ENCODE measurements at places on chromosomes 5 and 9.

DNA sequence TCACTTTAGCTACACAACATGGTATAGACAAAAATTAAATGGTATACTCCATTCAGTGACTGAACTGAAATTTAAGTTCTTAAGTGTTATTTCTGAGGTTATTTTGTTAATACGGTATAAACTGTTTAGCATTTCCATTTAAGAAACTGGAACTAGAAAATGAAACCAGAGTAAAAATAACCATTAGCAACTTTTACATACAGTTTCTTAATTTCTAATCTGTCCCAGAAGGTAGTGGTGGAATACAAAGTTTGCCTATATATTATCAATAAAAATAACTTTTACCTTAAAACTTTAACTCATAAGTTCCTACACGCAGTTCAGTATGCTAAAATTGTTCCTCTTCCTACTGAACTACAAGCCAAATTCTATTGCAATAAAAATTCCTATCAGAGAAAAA, 10.3 kb downstream of the GOLPH3 start:
- DNase-seq = no peak

DNA sequence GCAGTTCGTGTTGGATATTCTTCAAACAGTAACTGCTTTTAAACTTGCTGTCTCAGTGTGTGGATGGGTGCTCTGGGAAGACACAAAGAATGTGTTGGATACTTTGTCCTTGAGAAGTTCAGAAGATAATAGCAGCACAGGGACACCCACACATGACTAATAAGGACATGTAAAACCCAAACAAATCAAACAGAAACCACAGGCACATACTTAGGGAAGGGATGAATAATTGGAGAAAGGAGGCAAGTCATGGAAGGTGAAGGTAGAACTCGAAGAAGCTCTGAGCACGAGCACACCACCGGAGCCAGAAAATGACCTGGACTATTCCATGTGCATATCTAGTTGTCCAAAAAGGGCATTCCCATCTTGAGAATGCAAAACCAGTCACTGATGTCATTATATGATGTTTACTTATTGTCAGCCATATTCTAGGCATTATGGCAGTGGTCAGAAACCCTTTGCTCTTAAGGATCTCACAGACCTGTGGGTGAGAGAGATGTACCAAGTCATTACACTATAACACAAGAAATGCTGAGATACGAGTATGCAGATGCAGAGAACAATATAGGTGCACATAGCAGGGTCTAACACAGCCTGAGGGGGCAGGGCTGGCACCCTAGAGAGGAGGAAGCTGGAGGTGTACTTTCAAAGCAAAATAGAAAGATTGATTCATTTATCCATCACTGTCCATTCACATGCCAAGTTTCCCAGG, 152.9 kb downstream of the PIK3R1 start:
- no peak for DNase-seq

GRCh38 chr5:167699432-167699831, 592.0 kb upstream of the WWC1 start:
- DNase-seq = no peak

GRCh38 chr9:128627906-128628305, 28.7 kb downstream of the DYNC2I2 start:
- DNase-seq = no peak

DNA sequence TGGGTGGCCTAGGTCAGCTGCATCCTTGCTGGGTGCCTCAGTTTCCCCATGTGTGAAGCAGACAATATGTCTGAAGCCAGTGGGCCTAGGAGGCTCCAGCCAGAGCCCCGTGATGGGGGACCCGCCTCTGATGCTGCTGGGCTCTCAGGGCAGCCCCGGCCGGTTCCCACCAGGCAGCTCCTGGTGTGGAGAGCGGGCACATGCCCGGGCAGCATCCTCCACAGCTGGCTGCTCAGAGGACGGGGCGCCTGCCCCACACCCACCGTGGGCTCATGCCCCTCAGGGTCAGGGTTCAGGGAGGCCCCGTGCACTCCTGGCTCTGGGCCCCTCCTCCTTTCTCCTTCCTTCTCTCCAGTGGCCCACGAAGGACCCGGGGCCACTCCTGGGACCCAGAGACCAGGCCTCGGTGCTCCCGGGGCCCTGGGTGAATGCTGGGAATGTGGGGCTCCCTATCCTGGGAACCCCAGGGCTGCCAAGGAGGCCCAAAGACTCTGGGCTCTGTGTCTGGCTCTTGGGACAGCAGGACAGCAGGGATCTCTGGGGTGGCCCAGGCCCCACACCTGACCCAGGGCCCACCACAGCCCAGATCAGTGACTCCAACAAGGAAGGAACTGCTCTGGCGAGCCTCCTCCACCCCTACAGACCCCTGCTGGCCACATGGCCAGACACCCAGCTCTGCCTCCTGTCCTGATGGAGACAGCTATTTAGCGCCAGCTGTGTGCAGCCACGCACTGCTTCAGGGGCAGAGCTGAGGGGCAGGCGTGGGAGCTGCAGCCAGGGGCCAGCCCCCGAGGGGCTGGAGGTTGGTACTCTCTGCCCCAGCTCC, 39.5 kb upstream of the EGFL7 start:
- DNase-seq = no peak

DNA sequence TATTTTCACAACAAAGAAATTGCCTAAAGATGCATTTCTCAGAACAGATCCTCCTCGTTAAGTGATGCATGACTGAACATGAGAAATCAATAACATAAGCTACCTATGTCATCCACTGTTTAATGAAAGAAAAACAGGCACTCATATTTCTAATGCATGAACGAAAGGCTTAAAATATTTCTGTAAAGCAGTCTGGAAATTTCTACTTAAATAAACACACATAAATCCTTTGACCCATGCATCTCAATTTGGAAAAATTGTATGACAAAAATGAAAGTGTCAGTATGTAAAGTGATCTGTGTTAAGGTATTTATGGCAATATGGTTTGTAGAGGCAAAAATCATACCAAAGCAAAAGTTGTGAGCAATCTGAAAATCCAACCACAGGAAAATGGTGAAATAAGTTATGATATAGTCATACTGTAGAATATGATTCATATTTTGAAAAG, 399.2 kb upstream of the GRAMD2B start:
- no peak for DNase-seq

GRCh38 chr5:37701868-37702267, 138.0 kb downstream of the GDNF start:
- DNase-seq = no peak

- DNase-seq = no peak
These were observed 21.2 kb downstream of the ABLIM3 start for GRCh38 chr5:149162401-149163084.

DNA sequence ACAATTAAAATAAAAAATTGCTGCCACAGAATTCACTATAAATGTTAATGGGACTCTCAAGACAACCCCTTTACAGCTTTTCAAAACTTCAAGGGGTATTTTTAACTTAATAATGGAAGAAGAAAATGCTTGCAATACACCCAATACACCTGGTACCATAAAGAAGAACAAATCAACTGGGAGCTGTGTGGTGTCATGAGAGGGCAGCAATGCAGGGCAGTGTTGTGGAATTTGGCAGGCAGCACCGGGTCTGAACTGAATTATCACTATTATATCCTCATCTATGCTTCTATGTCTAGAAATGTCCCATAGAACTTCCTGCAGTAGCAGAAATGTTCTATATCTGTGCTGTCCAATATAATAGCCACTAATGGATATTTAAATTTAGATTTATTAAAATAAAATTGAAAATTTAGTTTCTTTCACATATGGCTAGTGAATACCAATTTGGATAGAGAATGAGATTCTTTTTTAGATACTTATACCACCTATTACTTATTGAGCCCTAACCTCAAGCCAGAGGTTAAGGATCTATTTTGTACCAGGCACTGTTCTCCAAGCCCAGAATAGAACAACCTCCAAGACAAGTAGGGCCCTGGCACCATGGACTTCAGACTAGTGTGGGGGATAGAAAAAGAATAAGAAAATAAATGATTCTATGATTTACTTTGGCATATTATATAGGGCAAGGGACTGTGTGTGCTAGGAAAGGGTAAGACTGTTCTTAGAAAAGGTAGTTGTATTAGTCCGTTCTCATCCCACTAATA, 265.3 kb downstream of the PDE4D start:
- no peak for DNase-seq

DNA sequence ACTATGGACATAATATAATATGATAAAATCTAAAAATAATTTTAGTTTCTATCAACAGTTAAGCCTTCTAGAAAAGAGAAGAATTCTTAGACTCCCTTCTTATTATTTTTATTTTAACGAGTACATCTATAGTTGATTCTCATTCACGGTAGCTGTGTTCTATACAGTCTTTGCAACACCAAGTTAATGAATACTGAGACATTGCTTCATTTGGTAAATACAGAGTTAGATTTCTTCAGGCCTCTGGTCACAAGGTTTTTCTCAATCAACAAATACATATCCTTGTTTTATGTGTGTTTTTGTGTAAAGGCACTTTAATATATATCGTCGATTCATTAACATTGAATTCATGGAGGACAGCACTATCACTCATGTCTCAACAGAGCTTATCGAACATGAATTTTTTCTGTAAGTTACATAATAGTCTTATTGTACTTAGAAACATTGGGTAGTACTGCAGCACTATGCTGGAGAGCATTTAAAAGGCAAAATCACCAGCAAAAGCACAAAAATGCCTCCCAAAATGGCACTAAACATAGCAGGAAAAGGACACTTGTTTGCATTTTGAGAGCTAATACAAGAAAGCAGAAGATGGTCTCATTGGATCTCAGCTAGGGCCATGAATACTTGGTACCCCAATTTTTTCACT, 239.0 kb downstream of the FGF10 start:
- no peak for DNase-seq

GRCh38 chr5:68255305-68256120, 40.0 kb downstream of the PIK3R1 start:
- DNase-seq = no peak

DNA sequence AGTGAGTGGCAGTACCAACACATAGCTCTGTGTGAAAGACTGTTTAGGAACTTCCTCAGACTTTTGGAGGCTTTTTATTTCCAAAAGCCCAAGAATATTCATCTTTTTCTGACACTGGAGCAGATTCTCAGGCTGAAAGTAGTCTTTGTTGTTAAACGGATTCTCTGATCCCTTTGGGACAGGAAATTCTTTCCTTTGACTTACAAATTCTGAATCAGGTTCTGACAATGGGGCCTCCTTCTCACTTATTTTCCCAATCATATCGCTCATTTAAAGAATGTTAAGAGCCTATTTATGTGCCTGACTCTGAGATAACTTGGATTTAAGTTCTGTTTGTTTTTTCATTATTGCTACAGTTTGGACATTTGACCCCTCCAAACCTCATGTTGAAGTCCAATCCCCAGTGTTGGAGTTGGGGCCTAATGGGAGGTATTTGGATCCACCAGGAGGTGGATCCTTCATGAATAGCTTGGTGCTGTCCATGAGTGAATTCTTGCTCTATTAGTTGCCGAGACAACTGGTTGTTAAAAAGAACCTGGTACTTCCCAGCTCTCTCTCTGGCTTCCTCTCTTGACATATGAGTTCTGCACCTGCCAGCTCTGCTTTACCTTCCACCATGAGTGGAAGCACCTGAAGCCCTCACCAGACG, 4.1 kb upstream of the ADGRV1 start:
- no peak for DNase-seq

- DNase-seq = no peak
These were observed 243.6 kb downstream of the AUH start for GRCh38 chr9:91117959-91118703.

GRCh38 chr5:65423623-65424022, 58.1 kb downstream of the ADAMTS6 start:
- no peak for DNase-seq

- no peak for DNase-seq
These were observed 277.5 kb downstream of the CEMIP2 start for GRCh38 chr9:71490810-71491209.

- DNase-seq = no peak
These were observed 341.0 kb downstream of the EBF1 start for GRCh38 chr5:158758675-158759074.

DNA sequence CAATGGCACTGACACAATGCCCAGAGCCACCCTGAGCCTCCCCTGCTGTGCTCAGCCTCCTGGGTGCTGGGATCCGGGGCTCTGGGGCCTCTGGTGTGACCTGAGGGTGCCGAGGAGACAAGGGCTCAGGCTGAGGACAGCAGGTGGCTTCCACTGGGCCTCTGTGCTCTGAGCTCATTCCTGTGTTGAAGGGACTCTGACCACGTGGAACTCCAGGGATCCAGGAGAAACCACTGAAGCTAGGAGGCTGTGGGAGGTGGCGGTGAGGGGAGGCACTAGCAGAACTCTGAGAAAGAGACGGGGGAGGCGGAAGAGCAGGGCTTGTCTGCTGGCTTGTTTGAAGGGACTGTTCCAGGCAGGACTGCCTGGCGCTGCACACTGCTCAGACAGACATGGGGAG, 318.7 kb upstream of the IRX1 start:
- no peak for DNase-seq

DNA sequence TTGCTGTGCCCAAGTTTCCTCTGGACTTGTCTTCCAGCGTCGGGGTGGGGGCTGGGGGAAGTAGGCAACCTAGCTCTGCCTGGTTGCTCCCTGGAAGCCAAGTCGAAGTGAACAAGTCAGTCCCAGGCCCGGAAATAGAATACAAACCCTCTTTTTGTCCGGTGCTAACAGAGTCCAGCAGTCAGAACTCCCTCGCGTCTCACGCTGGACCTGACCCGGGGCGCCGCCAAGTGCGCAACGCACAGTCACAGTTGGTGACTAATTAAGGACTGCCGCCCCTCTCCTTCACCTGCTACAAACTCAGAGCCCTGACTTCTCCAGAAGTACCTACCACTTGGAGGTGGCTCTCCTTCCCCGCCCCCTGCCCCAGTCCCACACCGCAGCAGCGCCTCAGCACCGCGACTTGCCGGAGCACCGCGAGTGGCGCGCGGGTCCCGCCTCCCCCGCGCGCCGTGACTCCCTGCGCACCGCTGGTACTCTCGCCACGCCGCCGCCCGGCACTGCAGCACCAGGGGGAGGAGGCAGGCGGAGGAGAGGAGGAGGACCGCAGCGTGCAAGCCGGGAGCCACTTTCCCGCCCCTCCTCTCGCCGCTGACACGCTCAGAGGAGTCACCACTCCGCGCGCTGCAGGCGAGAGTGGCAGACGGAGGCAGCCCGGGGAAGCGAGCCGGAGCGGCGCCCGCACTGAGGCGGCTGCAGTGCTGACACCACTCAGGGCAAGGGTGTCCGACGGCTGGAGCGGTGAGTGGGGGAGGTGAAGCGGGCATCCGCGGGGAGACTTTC, at the start of gene SV2C:
SV2C (plus strand) TSS at position 612 of the 783 bp plus-strand sequence. CDS start 48,368 bp downstream, outside the sequence.
- DNase-seq = no peak

DNA sequence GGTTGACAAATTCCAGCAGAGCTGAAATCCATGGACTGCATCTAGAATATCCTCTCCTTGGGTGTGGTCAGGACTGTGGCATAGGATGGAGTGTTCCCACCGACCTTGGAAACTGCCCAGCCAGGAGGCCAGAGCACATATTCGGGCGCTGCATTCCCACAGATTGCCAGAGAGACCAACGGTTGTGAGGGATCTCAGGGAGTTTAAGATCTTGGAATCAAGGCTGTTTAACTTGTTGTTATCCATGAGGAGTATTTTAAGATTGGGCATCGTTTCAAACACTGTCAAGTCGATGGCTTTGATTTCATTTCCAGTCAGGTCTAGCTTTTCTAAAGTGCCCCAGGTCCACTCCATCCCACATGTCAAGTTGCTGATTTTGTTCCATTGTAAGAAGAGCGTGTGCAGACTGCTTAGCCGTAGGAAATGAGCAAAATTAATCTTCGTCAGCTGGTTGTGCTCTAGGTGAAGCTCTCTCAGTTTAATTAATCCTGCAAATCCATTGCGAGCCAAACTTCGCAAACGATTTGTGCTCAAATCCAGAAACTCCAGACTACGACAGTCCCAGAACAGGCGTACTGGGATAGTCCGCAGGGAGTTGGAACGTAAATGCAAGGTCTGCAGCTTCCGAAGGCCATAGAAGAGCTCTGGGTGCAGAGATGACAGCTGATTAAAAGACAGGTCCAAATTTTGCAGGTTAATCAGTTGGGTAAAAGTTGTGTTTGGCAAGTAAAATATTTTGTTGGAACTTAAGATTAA, 1.5 kb downstream of the LRRTM2 start:
- no peak for DNase-seq
